ENCODE measurements at places on chromosomes 4 and X.

- DNase-seq, result no peak
These were observed 38.8 kb downstream of the KDR start for GRCh38 chr4:55086578-55086977.

DNA sequence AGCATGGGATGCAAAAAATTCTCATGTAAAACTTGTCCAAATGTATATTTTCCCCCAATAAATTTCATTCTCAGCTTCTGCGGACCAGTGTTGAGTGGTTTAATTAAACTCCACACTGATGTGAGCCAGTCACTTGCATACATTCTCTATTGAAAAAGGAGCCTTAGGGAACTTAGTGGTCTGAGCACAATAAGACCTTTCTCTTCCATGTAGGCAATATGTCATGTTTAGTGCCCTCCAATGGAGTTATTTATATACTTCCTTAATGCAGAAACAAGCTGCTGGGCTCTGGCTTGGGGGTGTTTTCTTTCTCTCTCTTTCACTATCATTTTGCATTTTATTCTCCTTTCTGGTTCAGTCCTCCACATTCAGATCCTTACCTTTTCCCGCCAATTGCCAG lies 196.9 kb downstream of the ANAPC10 start:
- DNase-seq, result no peak

DNA sequence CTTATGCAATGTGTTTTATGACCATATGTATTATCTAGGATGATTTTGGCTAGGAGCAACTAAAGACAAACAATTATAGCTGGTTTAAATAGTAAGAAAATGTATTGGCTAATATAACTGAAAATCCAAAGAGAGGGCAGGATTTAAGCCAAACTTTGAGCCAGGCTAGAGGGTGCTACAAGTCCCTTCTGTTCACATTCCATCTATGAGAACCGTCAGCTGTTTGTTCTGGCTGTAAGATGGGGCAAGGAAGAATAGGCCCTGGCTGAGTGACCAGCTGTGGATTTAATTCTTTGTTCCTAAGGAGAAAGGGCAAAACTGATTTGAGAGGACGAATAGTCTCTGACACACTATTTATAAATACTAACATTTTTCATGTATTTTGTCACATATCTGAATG lies 79.2 kb upstream of the UGT8 start:
- no peak for DNase-seq

GRCh38 chrX:63402106-63402505 lies 51.0 kb upstream of the SPIN4 start:
- no peak for DNase-seq

GRCh38 chr4:15965325-15965724 lies 2.4 kb upstream of the FGFBP2 start:
- DNase-seq, result no peak

- DNase-seq, result no peak
These were observed 706.3 kb upstream of the TENM3 start for GRCh38 chr4:181536811-181537434.

GRCh38 chr4:176575141-176575730 lies 217.5 kb downstream of the VEGFC start:
- peak; percentile 5 for DNase-seq

- DNase-seq, result no peak
These were observed 14.0 kb downstream of the SOD3 start for GRCh38 chr4:24809376-24809775.

DNA sequence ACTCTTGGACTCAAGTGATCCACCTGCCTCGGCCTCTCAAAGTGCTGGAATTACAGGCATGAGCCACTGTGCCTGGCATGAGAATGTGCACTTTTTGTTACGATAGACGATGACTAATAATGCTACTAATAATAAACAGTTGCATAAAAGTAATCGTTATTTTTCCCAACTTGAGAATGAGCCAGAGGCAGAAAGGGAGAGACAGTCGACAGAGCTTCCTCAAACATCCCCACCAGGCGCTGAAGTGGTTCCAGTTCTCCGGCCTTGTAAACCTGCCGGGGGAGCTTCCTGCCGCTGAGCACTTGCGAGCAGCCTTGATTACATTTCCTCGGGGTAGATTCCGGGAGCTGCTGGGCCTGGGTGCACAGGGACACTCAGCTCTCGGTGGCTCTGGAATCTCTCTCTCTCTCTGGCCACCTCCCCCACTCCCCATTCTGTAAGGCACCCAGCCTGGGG lies 8.9 kb upstream of the HTRA3 start:
- DNase-seq, result no peak

DNA sequence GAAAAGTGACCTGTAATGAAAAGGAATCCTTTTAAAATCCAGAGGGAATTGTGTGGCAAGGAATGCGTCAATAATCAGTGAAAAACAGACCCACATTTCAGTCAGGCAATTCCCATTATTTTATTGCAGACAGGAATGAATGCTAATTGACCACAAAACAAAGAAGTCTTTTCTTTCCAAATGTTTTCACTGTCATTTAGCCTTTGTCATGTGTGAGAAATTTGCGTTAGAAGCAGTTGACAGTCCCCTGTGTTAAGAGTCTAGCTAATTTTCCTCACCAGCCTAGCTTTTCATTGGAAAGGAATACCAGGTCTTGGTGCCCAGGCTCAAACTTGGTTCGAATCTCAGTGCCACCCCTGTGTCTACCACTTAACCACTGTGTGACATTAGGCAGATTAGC lies 83.4 kb downstream of the KIT start:
- DNase-seq, result no peak

DNA sequence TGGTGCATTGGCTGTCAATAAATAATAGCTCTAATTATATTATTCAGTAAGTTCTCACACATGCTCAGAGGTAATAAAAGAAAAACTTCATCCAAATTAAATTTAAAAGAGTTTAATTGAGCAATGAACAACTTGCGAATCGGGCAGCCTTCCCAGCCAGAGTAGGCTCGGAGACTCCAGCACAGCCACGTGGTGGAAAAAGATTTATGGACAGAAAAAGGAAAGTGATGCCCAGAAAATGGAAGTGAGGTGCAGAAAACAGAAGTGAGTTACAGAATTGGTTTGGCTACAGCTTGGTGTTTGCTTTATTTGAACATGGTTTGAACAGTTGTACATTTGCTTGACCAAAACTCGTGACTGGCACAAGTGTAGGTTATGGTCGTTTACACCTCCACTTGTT lies 13.6 kb upstream of the BOD1L1 start:
- DNase-seq, result no peak

GRCh38 chrX:40011322-40012038 lies 86.3 kb downstream of the BCOR start:
- DNase-seq, result no peak

DNA sequence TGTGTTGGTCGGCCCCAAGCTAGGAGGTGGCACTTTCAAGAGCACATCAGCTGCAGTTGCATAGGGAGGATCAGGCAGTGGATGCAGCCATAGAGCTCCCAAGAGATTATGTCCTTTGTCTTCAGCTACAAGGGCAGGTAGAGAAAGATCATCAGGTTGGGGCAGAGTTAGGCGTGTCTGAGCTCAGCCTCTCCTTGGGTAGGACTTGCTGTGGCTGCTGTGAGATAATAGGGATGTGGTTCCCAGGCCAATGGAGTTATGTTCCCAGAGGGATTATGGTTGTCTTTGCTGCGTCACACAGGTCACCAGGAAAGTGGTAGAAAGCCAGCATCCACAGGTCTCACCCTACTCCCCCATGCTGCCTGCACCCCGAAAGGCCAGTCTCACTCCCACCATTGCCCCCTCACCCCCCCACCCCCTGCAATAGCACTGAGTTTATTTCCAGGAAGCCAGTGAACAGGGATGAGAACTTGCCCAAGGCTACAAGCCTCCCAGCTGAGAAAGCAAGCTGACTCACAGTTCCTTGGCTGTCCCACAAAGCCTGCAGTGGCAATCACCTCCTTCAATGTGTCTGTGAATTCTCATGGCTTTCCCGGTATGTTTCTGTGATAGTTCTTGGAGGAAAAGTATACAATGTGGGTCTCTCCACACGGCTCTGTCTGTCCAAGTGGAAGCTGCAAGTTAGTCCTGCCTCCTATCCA lies 148.4 kb downstream of the STPG2 start:
- DNase-seq, result no peak

DNA sequence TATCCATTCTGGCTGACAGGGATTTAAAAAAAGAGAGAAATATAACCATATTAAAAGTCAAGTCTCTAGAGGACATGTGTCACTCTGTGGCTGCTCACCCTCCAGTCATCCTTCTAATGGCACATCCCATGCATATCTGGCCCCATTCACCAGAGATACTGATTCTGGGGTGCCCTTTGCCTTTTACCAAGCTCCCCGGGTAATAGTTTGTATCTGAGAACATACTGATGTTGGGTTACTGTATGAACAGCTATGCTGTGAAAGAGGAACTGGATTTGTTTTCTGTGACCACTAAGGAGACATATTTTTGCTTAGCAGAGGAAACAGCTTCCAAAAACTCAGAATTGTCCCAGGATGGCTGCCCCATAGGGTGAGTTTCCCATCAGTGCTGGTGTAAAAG lies 56.0 kb downstream of the SAT1 start:
- no peak for DNase-seq

Measured in HFF-Myc (cell line).